ENCODE measurements at places on chromosomes 7 and 10.

- DNase-seq, result no peak
Measured at GRCh38 chr7:106169821-106170610, 57.9 kb upstream of the SYPL1 start.

- no peak for DNase-seq
Measured at GRCh38 chr7:139942636-139943035, 113.6 kb downstream of the TBXAS1 start.

DNA sequence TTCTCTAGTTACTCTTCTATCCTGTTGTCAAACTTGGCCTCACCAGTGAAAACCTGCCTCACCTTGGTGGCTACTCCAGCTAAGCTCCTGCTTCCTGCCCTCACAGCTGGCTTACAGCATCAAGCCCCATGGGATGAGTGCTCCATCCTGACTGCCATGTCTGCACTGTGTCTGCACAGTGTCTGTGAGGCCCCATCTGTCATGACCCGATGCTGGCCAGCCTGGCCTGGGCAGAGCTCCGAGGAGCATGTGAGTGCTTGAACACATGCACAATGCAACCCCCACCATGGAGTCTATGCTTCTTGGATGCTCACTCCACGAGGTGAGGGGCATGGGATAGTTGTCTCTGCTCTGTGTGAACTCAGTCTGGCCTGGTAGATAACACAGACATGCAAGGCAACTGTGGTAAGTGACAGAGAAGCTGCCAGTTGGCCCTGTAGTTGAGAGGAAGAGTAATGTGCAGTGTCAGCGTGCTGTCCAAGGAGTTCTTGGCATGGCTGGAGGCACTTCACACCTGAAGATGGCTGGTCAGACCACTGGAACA, 207.1 kb upstream of the ZNF32 start:
- DNase-seq, result no peak

- no peak for DNase-seq
Measured at GRCh38 chr7:49773218-49773935, at the start of gene VWC2. TSS of gene VWC2 (plus strand) at chr7:49773638. CDS start at chr7:49775436, 1,798 bp downstream.

GRCh38 chr7:118218413-118219156, 5.9 kb upstream of the ANKRD7 start:
- no peak for DNase-seq

DNA sequence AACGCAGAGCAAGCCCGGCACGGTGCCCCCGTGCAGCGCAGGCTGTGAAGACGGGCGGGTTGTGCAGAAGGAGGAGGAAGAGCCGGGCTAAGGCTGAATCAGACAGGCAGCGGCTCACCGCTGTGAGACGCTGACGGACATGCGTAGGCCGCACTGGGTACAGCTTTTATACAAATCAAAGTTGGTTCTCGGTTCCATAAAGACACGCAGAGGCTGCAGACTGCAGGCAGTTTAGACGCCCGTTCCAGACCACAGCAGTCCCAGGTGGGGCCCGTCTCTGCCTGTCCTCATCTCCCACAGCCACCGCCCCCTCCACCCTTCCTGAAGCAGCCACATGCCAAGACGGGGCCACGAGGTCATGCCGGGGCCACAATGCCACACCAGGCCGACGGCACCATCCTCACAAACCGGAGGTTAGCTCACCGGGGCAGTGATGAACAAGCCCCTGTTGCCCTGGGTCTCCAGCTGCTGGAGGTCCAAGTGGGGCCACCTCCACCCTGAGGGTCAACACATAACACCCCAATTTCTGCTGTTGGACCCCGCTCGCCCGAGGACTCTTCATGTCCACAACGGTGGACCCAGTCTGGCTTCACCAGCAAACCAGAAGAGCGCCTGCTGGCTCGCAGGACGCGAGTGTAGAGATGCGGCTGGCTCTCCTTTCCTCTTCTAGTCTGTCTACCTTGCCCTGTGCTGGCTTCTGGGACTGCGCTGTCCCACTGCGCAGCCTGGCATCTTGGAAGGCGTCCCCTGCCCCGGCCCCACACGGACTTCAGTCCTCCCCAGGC, 227.2 kb downstream of the ELFN1 start:
- DNase-seq, result no peak

- DNase-seq, result no peak
Measured at GRCh38 chr10:57507788-57508187, 759.9 kb downstream of the IPMK start.

DNA sequence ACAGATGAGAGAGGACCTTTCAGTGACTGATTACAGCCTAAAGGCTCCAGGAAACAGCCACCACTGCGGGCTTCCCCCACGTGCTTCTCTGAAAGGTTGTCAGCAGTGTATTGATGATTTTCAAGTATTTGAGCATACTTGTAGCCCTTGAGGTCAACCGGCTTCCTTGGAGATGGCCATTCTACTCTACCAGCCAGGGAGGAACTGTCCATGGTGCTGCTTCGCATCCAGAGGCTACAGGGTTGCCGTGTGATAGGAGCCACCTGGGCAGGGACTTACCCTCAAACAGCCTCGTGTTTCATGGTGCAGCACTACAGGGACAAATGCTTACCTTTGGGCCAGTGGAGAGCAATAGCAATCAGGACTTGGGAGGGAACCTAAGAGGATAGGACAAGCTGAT, 179.5 kb downstream of the DPP6 start:
- DNase-seq, result no peak

DNA sequence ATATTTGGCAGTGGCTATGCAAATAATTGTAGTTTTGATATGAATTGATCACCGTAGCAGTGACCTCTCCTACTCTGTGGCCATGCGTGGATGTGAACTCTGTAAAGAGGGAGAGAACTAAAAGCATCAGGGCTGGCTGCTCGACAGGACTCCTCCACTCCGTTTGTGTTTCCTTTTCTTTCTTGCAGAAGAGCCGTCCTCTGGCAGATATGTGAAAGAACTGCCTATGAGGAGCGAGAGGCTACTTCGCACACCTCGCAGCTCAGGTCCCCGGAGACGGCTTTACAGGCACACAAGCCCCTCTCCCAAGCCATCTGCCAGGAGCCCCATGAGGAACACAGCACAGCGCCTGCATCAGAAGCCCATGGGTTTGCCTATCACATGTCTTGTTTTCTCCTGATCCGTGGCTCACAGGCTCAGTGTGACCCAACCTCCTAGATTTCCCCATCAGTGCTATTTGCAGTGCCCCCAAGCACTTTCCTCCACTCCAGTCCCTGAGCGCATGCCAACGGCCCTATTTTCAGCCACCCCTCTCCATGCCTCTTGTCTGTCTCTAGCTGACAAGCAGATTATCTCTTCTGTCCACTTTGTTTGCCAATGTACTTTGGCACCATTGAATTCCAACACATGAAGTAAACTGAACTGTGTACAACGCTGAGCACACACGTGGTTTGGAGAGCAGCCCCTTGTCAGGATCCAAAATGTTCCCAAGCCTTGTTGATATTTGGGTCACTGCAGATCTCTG, 164.3 kb upstream of the AKR1E2 start:
- DNase-seq, result no peak

DNA sequence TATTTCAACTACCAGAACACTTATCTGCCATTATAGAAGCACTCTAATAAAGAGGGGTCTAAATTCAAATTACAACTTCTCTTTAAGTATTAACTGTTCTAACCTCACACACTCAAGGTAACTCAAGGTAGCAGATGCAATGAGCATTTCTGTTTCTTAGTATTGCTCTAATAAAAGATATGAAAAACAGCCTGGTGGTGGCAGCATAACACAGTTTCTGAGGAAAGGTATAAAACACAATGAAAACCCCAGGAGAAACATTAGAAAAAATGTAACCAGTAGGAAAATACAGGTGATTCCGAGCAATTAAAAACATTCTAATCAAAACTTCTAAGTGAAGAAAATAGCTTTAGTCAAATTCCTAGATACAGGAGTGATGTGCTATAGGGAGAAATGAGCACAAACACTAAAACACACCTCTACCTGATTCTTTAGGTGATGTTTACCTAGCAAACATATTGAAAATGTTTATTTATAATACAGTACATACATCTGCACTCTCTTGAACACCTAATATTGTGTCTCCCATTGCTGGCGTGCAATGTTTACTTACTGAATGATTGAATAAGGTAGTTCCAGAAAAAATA, 3.5 kb downstream of the MKRN1 start:
- peak; percentile 56 for DNase-seq

DNA sequence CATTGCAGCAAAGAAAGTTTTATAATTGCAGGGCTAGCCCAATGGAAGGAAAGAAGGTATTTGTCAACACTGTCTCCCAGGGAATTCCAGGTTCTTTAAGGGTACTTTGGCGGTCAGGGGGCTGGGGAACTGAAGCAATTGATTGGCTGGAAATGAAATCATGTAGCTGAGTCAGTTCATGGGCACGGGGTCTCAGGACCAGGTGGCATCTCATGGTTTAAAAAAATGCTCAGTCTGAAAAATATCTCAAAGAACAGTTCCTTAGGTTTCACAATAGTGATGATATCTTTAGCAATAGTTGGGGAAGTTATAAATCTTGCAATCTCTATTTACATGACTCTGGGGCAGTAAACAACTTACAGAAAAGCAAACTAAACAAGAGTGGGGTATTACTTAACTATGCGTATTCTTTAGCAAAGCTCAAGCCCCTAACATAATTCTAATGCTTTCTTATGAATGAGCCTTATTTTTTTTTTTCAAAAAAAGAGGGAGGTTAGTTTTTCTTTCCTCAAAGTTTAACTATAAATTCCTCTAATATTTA, 376.9 kb upstream of the NRG3 start:
- no peak for DNase-seq

GRCh38 chr7:43163885-43164284, 51.4 kb downstream of the HECW1 start:
- no peak for DNase-seq

DNA sequence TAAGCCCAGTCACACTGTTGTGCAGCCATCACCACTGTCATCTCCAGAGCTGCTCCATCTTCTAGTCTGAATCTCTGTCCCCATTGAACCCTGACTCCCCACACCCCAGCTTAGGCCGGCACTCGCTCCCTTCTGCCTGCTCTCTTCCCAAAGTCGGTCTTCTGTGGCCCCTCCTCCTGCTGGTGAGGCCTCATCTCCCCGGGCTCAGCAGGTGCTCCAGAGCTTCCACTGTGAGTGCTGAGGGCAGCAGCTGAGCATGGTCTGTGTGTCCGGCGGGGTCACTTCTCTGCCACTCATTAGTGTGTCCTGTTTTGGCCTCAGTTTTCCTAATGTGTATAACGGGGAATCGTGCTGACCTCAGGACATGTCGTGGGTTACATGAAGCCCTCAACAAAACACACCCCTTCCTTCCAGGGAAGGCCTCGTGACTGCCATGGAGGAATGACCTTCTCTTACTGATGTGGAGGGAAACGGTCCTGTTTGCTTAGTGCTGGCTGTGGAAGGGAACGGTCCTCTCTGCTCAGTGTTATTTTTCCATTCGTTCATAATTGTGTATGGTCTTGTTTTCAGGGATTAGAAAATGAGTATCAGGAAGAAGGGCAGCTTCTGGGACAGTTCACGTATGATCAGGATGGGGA, 4.3 kb upstream of the GET4 start:
- no peak for DNase-seq

DNA sequence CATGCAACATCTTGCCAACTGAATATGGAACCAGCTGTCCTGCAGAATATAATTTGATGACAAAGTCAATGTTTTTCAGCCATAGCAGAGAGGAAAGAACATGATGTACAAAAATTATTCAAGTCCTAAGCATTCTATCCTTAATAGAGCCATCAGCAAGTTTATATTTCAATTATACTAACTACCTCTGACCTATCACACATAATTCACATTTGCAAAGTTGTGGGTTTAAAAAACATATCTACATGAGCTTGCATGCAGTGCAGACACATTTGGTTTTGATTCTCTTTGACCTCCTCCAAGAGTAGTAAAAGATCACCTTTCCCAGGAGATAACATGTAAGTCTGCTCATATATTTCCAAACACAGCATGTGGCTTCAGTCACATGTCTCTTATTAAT, 126.0 kb upstream of the FGFR2 start:
- no peak for DNase-seq

DNA sequence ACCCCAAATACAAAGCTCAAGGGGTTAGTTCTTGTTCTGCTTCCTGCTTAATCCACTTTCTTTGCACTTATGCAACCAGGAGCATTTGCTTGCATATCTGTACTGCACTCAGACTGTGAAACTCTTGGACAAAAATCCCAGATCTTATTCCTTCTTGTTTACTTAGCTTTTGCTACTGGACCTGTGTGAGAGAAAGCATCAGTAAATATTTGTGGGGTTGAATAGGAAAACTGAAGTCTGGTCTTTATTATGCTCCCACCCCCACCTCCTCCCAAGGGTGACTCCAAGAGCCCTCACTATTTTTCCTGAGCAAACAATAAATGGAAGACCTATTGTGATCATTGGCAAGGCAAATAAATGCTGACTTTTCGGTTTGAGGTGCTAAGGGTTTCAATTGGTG, 57.1 kb upstream of the VSTM2A start:
- DNase-seq, result no peak

- no peak for DNase-seq
Measured at GRCh38 chr7:70006261-70006920, 408.1 kb downstream of the AUTS2 start.

- no peak for DNase-seq
Measured at GRCh38 chr7:25802057-25802456, 349.9 kb upstream of the NFE2L3 start.

DNA sequence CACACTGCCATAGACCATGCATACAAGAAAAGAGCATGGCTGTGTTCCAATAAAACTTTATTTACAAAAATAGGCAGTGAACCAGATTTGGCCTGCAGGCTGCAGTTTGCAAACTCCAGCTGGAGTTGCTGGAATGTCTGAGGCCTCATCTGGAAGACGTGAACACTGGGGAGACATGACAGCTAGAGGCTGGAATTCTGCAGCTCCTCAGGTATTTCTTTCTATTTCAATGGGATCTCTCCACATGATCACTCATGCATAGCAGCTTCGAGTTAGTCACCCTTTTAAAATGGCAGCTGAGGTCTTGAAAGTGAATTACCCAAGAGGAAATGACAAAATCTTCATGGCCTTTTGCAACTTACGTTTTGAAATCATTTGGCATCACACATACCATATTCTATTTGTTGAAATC, 52.6 kb upstream of the BET1 start:
- no peak for DNase-seq

DNA sequence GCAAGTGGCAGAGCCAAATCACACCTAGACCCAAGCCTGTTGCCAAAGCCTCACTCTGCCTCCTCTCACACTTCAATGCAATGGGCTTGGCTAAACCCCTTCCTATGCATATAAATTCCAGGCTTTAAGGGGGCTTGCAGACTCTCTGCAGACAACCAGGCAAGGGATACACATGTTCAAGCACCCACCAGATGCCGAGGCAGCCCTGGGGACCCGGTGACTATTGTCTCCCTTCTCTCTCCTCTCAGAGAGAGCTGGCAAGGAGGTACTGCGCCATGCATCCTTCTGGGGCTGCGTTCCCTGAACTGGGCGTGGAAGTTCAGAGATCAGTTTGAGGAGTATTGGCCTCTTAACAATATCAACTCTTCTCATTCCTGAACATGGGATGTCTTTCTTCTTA, 131.2 kb downstream of the ARHGAP22 start:
- no peak for DNase-seq

GRCh38 chr10:6885284-6885683, 305.2 kb upstream of the PRKCQ start:
- no peak for DNase-seq

DNA sequence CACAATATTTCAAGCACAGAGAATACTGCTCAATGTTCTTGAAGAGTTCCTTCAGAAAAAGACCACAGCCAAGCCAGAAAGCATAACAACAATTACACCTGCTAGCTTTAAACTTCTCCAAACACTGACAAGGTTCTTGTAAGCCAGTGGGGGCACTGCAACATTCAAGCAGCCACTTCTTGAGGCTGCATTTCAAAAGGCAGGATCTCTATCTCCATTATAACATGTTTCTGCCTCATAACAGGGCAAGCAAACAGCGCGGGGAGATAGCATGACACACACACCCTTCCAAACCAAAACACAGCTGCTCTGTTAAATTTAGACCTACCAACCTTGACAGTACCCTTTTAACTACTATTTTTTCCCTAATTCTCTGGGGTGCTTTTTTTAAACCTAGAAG, 30.8 kb downstream of the CHCHD3 start:
- DNase-seq, result no peak
